ENCODE measurements at places on chromosomes 1 and 21. TPM values are rescaled to one million over a fixed set of nuclear protein-coding genes. Genes with fewer than 3 reads are reported as not detected.

- DNase-seq, result no peak
These were observed 176.2 kb downstream of the PCP4 start for GRCh38 chr21:40043423-40043822.

GRCh38 chr1:92784021-92784638 lies 778 bp downstream of the EVI5 start:
- DNase-seq, result no peak

Gene GNAT2
- not detected for total RNA-seq

Gene CD1B
- total RNA-seq, result not detected

- no peak for DNase-seq
These were observed 277.6 kb downstream of the TM2D1 start for GRCh38 chr1:61447106-61447967.

GRCh38 chr1:212290608-212291007 lies 5.4 kb downstream of the PPP2R5A start:
- no peak for DNase-seq

Gene WASF2
- 59.1 TPM for total RNA-seq

DNA sequence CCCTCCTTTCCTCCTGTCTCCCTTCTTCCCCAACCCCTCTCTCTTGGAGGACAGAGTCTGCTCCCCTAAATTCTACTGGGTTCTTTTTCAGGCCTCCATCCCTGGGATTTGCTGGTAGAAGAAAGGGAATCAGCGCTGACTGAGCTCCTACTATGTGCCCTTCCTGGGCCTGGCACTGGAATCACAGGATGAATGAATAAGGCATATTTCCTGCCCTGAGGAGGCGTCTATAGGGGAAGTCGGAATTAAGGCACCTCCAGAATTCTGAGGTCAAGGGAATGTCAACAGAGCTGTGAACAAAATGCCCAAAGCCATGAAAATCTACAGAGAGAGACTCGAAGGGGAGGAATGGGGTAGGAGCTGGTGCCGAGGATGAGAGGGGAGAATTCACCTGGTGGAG lies 17.4 kb upstream of the BTG2 start:
- DNase-seq, result no peak

Gene LIN28A
- not detected for total RNA-seq

Gene TNFRSF18
- total RNA-seq, result 0.32 TPM

GRCh38 chr1:55060133-55060999 lies 21.0 kb downstream of the PCSK9 start:
- no peak for DNase-seq

- DNase-seq, result no peak
These were observed 103.2 kb downstream of the PKN2 start for GRCh38 chr1:88787023-88787903.

DNA sequence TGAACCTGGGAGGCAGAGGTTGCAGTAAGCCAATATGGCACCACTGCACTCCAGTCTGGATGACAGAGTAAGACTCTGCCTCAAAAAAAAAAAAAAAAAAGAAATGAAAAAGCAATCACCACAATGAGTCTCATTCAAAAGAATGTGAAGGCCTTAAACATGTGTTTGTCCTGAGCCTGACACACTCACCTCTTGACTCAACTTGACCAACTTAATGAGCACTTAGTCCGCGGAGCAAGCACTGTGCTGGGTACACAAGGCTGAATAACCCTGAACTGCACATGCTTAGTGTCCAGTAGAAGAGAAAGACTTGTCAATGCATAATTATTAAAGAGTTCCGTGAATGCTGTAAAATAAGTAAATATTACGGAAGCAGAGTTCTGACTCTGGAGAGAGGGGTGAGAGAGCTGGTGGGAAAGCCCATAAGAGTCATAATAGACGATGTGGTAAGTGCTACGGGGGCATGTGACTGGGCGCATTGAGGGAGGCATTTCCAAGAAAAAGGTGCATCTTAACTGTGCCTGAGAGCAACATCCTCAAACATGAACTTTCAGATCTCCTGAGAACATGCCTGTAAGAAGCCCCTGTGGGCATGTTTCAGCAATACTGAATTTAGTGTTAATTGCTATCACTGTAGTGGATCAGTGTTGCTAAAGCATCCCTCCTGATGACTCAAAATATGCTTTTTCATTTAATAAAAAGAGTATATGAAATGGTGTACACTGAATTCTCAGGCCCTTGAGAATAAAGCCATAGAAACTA lies 27.2 kb downstream of the MCOLN2 start:
- DNase-seq, result no peak

- peak; percentile 78 for DNase-seq
These were observed 58.6 kb downstream of the MDM4 start for GRCh38 chr1:204574865-204575163.

DNA sequence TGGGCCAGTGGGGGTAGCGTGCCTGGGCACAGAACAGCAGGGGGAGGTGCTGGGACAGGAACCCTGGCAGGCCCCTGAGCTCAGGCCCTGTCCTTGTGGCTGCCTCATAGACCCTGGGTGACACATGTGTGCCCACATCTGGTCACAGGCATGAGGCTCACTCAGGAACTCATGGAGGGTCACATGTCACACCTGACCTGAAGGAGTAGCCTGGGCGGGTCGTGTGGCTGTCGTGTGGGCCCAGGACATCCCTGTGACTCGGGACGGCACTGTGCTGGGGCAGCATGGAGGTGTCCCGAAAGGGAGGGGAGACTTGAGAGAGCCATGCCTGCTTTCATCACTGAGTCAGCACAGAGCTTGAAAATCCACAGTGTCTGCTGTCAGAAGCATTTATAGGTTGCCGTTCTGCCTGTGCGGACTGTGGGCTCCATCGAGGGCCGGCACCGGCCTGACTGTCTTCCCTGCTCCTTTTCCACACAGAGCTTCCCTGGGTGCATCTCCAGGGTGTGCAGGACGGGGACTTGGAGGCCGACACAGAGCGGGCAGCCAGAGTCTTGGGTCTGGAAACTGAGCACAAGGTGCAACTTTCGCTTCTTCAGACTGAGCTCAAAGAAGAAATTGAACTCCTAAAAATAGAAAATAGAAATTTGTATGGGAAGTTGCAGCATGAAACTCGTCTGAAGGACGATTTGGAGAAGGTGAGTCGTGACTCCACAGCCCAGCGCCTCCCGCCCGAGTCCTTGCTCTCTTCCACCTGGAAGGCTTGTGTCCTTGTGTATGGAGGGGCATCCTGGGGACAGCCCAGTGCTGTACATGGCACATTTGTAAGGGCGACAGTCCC lies 32.8 kb downstream of the PCNT start:
- peak; percentile 15 for DNase-seq

DNA sequence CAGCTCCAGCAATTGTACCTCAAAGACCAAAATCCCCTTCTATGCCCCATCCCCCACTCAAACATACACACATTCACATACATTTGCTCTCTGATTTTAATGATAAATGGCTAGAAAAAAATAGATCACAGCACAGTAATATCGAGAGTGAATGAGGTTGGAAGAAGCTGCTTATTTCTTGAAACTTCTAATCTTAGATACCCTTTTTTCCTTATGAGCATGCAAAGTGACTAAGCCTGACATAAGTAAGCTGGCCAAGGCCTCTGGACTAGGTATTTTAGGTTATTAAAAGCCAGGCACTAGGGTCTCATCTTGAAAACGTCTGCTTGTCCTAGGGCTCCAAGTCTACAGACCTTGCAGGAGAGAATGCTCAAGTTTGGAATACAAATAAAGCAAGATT lies 133.6 kb downstream of the TGFBR3 start:
- DNase-seq, result no peak

GRCh38 chr1:27342778-27343638 lies 1.2 kb downstream of the SYTL1 start:
- no peak for DNase-seq

- DNase-seq, result no peak
These were observed 20.9 kb downstream of the GREM2 start for GRCh38 chr1:240591078-240591477.

- DNase-seq, result no peak
These were observed 5.7 kb upstream of the TRAF5 start for GRCh38 chr1:211320980-211321379.

- no peak for DNase-seq
These were observed 566.2 kb upstream of the RGS18 start for GRCh38 chr1:191592039-191592438.

Gene PADI2
- total RNA-seq, result 1.1 TPM

DNA sequence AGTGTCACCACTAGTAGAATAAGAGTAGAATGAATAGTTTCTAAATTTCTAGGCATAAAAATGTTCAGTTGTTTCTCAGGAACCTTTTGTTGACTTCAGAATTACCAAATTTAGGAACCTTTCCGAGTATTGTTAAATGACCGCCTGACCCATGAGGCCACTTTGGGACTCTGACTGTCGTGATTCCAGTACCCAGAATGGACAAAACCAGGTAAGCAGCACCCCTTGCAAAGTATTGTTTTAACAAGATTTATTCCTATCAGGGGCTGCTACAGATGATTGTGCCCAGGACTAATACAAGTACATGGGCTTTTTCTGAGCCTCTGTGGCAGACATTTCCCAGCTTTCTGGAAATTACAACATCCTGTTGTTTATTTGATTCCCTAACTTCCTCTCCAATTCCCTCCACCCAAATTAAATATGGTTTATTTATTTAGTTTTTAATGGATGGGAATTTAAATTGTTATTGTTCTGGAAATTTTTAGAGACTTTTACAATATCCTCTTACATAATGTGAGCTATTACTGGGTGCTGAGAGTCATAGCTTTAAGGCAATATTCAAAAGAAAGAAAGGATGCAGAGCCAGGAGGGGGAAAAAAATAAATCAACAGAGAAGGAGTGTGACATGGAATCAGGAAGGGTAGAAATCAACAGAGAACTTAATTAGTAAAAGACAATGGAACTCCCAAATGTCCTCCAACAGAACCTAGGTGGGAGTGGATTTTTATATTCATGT lies 37.4 kb upstream of the NTPCR start:
- no peak for DNase-seq

DNA sequence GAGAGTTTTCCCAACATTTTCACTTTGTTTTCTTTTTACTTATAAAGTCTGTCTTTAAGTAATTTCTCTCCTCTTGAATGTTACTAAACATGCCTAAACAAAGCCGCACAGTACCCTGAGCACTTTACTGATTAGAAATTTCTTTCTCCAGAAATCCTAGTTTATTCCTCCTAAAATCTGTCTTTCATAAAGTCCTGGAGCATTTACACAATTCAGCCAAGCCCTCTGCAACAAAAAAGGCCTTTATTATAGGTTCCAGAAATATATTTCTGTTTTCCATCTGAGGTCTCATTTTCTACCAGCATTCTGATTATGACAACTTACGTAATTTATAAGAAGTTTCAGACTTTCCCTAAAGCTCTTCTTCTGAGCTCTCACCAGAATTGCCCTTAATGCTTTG lies 549.5 kb upstream of the OLFM3 start:
- no peak for DNase-seq

Gene FCRL1
- total RNA-seq, result not detected

Gene ETV3L
- total RNA-seq, result not detected

DNA sequence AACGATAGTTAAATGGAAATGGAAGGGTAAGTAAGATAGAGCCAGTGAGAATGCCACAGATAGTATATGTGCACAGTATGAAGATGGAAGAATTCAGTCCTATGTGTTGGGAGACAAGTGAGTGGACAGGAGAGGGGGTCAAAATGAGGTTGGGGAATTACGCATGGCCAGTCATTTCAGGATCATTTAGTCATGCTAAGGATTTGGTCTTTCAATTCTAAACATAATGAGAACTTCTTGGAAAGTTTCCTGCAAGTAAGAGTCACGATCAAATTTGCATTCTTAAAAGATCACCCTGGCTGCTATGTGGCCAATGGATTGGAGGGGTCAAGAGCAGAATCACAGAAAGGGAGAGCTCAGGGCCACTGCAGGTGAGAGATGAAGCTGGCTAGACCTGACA lies 64.0 kb upstream of the KCNK2 start:
- DNase-seq, result no peak

DNA sequence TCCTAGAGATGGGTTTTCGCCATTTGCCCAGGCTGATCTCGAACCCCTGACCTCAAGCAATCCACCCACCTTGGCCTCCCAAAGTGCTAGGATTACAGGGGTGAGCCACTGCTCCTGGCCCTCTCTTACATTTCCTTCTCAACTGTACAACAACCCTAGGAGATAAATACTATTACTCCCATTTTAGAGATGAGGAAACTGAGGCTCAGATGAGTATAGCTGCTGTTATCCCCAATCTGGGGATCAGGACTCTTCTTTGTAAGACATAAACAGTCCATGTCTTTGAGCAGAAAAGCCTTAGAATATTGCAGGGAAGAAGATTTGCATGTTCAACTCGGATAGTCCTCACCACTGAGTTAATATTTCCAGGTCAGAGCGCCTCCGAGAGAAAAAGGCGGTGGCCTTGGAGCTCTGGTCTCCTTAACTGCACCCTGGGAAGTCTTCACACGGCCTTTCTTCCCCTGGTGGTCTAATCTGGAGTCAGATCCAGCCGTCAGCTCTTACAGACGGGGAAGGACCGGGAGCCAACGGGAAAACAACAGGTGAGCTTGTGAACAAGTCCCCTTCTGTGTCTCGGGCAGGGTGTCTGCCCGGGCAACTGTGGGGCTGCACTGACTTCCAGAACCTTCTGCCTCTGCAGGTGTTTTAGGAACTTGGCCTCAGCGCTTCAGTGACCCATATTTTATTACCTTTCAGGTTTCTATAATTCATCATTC lies 5.9 kb upstream of the OLIG1 start:
- DNase-seq, result no peak

DNA sequence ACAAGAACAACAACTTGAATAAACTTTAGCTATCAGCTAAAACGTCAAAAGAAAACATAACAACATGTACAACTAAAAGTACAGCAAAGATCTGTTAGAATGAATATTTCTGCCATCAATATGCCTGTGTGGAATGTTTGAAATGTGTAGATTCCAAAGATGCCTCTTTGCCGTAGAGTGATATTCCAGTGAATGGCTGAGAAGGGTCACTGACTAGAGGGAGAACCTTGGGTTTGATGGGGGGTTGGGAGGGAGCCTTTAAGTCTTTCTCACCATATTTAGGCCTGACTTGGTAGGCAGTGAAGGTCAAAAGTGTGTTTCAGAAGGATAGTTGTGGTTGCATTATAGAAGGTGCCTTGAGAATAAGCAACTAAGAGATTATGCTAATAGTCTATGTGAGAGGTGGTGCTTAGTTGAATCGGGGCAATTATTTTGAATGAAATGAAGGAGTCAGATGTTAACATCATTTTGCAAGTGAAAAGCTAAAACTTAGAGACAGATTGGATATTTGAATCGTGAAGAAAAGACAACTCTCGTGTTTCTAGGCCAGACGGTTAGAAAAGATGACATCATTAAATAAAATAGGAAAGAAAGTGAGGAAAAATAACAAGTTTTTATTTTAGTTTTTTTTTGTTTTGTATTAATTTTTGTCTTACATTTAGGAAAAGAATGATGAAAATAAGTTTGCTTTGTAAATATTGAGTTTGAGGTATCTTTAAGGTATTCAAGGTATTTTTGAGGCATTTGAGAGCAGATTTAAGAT lies 53.8 kb downstream of the PLA2G4A start:
- DNase-seq, result no peak

Gene MIXL1
- total RNA-seq, result not detected

Measured in left ventricle myocardium superior (tissue), 1 donor.